Stomach (tissue), 19 donors: ENCODE measurements at places on chromosomes 11 and 22. TPM values are rescaled to one million over a fixed set of nuclear protein-coding genes. Genes with fewer than 3 reads are reported as not detected.

SEPTIN3 gene
- 1.1 TPM for total RNA-seq

MGAT3 gene
- 3.9 TPM for total RNA-seq

JAML gene
- total RNA-seq, result 22.8 TPM

MUC6 gene
- total RNA-seq, result 76.0 TPM

DDI1 gene
- total RNA-seq, result not detected

SLC43A1 gene
- 10.5 TPM for total RNA-seq

CRYBA4 gene
- not detected for total RNA-seq

ELMOD1 gene
- not detected for total RNA-seq

GLB1L3 gene
- total RNA-seq, result not detected

TNKS1BP1 gene
- 238 TPM for total RNA-seq

HBG1 gene
- not detected for total RNA-seq

BTBD18 gene
- total RNA-seq, result not detected

APOL5 gene
- not detected for total RNA-seq

SIK2 gene
- total RNA-seq, result 86.9 TPM

KRTAP5-8 gene
- not detected for total RNA-seq

TYR gene
- not detected for total RNA-seq

TENM4 gene
- total RNA-seq, result 1.8 TPM

OR2D2 gene
- total RNA-seq, result not detected

SYCE3 gene
- not detected for total RNA-seq

GP1BB gene
- total RNA-seq, result not detected

BLID gene
- not detected for total RNA-seq

DRD4 gene
- not detected for total RNA-seq
